CD8-positive, alpha-beta memory T cell (primary cell): ENCODE measurements at places on chromosomes 6 and 20. TPM values are rescaled to one million over a fixed set of nuclear protein-coding genes. Genes with fewer than 3 reads are reported as not detected.

The HLA-DQA2 gene
- 1.2 TPM for total RNA-seq

The TBXT gene
- not detected for total RNA-seq

The MAS1 gene
- total RNA-seq: not detected

The ATP9A gene
- total RNA-seq: 2.3 TPM

The C2 gene
- total RNA-seq: 0.70 TPM

The RHAG gene
- total RNA-seq: not detected

The HTR1E gene
- total RNA-seq: not detected

The MCHR2 gene
- total RNA-seq: not detected

The ANKRD6 gene
- total RNA-seq: 3.0 TPM

The JPH2 gene
- total RNA-seq: not detected

The PSORS1C2 gene
- not detected for total RNA-seq

The TFAP2A gene
- not detected for total RNA-seq

The HLA-F gene
- total RNA-seq: 242 TPM

The PEX3 gene
- 18.0 TPM for total RNA-seq

The SIRPD gene
- total RNA-seq: not detected

The SYNDIG1 gene
- not detected for total RNA-seq

The NELFE gene
- 90.6 TPM for total RNA-seq

The AHCY gene
- total RNA-seq: 175 TPM

The RNF146 gene
- 22.0 TPM for total RNA-seq

The FAM83B gene
- total RNA-seq: not detected

The IFNGR1 gene
- 19.9 TPM for total RNA-seq

The CSNK2B gene
- 323 TPM for total RNA-seq

The SLC17A9 gene
- 26.8 TPM for total RNA-seq

The SNHG17 gene
- 216 TPM for total RNA-seq

The C6orf58 gene
- total RNA-seq: not detected

The KCNG1 gene
- total RNA-seq: 3.4 TPM

The PRICKLE4 gene
- not detected for total RNA-seq

The CFB gene
- 0.31 TPM for total RNA-seq

The TREML1 gene
- total RNA-seq: not detected

The KHDRBS2 gene
- not detected for total RNA-seq

The OOEP gene
- not detected for total RNA-seq

The ID4 gene
- not detected for total RNA-seq

The BANF2 gene
- total RNA-seq: not detected

The NRN1 gene
- not detected for total RNA-seq

The ZBP1 gene
- 2.4 TPM for total RNA-seq

The PHACTR3 gene
- not detected for total RNA-seq

The KIAA0408 gene
- total RNA-seq: 9.0 TPM

The TMEM74B gene
- not detected for total RNA-seq

The CHMP4B gene
- total RNA-seq: 78.3 TPM

The NKAIN4 gene
- total RNA-seq: not detected

The ME1 gene
- total RNA-seq: 0.42 TPM

The SLC25A27 gene
- total RNA-seq: 0.38 TPM

The OLIG3 gene
- total RNA-seq: 0.26 TPM

The CGA gene
- not detected for total RNA-seq

The KCNK15 gene
- 0.15 TPM for total RNA-seq

The WFDC12 gene
- total RNA-seq: not detected
